ENCODE measurements at places on chromosomes 4 and X.

- DNase-seq, result no peak
Measured at GRCh38 chrX:73817393-73818199, 254.6 kb downstream of the CHIC1 start.

DNA sequence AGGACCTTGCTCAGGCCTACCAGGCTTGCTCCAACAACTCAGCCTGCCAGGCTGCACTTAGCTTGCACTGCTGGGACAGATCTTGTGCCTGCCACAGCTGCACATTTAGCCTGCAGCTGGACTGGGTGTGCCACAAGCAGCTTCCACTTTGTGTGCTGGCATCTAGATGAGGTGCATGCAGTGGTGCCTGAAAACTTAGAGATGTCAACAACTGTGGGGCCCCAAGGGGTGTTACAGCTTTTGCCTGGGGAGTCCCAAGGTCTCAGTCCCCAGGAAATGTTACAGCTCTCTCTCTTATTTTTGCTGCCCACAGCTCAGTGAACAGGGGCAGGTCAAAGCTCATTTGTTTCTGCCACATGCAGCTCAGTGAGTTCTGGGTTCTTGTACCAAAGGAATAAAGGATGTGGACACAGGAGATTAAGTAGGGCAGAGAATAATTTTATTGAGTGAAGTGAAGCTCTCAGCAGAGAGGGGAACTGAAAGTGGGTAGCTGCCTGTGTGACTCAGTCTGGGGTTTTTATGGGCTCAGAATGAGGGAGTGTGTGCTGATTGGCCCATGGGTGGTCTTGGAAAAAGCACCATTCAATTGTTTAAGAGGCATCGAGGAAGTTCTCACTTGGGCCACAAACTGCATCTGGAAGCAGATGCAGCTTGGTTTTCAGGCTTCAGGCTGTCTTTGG, 828.3 kb downstream of the TECRL start:
- DNase-seq, result no peak

DNA sequence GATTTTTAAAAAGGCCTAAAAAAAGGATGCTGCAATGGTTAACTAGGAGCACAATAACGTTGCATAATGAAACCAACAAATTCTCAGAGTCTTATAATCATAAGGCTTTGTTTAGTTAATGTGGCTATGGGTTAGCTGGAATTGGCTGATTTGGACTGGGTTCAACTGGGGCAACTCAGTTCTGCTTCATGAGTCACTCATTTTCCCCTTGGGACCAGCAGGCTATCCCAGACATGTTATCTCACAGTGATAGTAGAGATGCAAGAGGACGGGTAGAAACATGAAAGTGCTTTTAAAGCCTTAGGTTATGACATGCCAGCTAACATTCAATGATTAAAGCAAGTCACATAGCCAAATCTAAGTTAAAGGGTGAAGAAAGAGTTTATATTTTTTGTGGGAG, 189.2 kb upstream of the GK2 start:
- DNase-seq, result no peak

DNA sequence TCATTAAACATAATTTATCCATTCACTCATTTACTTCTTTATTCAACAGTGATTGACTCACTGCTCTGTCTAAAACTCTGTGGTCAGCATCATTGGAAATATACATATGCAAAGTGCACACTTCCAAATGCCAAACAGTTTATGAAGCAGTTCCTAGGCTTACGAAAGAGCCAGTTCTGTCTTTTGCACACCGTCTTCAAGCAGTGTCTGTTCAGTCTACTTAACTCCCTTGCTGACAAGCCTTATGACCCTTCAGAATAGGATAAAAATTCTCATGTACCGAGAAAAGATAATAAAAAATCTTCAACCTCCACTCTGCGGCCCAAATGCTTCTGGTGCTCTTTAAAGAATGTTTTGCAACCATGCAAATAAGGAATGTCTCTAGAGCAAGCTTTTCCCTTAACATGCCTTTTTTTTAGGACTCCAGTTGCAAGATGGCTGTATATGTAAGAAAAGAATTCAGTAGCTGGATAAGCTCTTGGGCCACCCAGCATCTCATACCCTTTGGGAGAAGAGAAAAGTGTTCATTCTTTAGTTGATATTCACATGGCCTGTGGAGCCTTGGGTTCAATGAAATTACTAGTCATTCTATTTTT, 1037.0 kb upstream of the SLIT2 start:
- DNase-seq, result no peak

DNA sequence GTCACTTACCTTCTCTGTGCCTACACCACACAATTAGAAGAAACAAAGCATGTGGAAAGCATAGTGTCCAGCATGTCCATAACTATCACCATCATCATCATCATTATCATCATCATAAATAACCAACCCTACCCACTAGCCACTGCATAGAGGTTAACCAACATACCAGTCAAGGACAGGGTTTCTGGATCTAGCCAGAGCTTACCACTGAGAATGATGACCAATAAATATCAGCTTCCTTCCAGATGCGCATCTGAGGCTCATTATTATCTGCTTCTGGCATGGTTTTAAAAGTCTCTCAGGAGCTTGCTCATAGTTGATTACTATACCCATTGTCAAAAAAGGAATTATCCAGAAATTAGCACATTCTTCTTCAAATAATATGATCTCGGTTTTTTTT, 25.5 kb upstream of the MYOZ2 start:
- DNase-seq, result no peak

DNA sequence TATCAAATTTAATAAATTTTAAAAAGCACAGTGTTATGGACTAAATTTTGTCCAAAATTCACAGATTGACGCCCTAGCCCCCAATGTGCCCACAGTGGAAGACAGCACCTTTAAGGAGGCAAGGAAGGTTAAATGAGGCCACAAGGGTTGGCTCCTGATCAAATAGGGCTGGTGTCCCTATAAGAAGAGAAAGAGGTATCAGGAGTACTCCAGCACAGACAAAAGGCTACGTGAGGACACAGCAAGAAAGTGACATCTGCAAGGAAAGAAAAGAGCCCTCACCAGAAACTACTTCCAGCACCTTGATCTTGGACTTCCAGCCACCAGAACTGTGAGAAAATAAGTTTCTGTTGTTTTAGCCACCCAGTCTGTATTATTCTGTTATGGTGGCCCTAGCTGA, 48.8 kb downstream of the FAM13A start:
- DNase-seq, result peak; percentile 79
